Left ventricle myocardium superior (tissue), 1 donor: ENCODE measurements at places on chromosomes 1 and 21.

DNA sequence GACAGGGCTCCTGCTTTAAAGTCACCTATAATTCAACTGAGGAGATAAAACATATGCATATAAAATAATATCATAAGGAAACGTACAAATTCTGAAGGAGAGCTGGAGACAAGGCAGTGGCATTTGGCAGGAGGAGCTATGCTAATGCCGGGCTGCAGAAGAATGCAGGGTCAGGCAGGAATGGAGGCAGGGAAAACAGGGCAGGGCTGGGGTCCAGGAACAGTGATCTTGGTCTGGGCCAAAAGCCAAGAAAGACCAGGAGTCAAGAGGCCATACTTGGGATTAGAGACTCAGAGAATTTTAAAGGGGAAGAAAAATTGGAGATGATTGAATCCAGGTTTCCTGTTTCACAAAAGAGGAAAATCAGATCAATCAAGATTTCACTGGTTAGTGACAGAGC, 20.0 kb upstream of the BRDT start:
- DNase-seq, result no peak

DNA sequence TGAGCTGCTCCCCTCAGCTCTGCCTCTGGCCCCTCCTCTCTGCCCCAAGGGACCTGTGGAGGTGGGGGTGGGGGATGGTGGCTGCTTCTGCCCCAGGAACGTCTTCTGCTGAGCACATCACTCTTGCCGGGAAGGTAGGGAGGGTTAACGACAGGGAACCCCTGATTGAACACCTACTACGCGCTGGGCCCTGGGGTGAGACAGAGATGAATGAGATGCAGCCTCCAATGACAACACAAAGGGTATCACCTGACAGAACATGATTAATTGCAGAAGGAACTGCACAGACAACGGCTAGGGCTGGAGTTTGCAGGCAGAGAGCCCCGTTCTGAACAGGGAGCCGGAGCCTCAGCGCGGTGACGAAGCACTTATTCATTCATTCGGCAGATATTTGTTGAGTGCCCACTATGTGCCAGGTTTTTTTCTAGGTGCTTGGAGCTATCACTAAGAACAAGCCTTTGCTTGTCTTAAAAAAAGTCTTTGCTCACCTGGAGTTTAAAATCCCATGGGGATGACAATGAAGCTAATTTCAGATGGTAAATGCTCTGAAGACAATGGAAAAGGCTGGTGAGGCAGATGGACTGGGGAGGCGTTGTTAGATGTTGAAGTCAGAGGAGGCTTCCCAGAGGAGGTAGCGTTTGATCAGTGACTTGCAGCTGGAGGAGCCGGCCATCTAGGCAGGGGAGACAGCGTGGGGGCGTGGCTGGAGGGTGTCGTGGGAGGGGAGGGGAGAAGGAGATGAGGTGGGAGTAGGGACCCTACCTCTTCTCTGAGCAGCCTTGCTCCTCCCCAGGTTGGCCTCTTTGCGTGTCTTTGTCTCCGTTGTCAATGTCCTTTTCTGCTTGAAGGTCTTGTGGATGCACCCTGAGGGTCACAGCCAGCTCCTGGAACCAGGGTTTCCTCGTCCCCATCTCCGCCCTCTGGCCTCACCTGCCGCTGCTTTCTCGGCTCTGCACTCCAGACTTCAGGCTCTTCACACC, 103.1 kb upstream of the CSF3R start:
- no peak for DNase-seq

- no peak for DNase-seq
Observed at GRCh38 chr1:92441697-92442342, 44.9 kb downstream of the GFI1 start.

- DNase-seq, result no peak
Observed at GRCh38 chr1:232904131-232904530, 46.3 kb upstream of the NTPCR start.
